KG1 (cell line): ENCODE measurements at places on chromosomes 1 and 21.

DNA sequence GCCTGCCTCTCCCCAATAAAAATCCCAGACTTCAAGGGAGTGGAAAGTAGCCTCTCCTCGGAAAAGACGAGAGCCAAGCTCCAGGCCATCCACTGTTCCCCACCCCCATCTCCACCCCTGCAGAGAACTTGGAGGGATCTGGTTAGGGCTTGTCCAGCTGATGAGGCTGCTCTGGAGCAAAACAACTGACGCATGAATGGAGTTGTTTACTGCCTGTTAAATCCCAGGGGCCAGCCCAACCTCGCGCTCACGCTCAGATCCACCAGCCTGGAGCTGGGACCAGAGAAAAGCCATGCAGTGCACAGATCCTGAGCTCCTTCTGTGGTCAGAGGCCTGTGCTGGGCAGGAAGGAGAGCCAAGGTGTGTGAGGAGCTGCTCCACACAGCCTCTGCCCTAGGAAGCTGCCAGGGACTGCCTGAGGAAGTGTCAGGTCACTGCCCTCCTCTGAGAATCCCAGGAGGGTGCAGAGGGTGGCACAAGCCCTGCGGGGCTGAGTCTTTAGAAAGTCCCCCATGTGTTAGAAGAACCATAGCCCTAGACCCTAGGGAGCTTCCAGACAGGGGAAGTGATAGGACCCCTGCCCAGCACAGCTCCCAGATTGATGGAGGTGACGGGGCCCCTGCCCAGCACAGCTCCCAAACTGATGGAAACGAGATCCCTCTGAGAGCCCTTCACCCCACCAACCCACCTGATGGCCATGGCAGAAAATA, 109.0 kb upstream of the IPO9 start:
- DNase-seq: no peak

- no peak for DNase-seq
Observed at GRCh38 chr1:2134266-2134620, 60.3 kb downstream of the FAAP20 start.

DNA sequence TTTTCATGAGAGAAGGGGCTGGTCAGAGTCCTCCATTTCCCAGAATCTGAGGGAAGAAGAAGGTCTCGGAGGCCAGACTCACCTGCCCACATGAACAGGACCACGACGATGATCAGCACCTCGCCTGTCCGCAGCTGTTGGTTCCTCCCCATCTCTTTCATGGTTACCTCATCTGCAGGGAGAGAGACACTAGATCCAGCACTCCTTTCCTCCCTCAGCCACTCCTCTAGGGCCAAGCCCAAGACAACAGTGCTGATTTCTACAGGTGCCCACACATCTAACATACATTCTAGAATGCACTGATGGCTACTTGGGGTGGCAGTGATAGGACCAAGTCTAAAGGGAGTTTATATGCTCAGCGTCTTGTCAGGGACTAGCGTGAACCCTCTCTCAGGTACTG, 3.0 kb downstream of the FNDC5 start:
- DNase-seq: no peak

DNA sequence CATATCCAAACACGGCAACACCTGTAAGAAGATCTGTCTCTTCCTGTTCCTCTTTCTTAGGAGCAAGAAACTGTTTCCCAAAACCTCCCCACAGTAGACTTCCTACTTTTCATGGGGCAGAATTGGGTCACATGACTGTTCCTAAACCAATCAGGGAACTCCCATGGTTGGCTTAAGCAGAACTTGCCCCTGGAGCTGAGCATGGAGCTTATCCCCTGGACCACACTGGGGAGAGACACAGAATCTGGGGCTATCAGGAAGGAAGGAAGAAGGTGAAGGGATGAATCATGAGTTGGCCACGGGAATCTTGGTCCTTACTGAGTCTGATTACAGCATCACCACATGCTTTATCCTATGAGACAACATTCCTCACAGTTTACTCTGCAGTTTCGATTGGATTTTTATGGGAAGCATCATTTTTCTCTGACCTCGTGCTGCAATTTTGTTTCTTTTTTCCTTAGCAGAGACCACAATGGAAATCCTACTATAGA, 81.8 kb downstream of the CDC7 start:
- DNase-seq: no peak

- no peak for DNase-seq
Observed at GRCh38 chr1:2894381-2895041, 93.0 kb upstream of the TTC34 start.

DNA sequence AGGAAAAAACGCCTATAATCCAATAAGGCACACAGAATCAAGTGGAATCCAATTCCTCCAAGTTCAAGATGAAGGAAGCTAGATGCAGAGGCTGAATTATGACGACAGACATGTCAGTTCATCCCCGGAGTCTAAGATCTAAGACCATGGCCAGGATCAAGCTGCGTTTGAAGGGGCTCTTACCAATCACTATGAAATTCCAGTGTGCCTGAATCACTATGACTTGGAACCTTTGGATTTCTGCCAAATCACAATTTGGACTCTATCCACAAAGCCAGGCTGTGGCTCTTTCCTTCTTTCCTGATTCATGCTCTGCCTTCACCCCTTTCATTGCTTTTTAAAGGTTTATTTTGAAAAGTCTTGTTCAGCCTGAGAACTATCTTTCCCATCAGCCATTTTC, 17.1 kb downstream of the OLIG2 start:
- DNase-seq: no peak

GRCh38 chr1:178263341-178263740, 169.4 kb downstream of the RASAL2 start:
- DNase-seq: no peak
